ENCODE measurements at places on chromosomes 13 and 19.

DNA sequence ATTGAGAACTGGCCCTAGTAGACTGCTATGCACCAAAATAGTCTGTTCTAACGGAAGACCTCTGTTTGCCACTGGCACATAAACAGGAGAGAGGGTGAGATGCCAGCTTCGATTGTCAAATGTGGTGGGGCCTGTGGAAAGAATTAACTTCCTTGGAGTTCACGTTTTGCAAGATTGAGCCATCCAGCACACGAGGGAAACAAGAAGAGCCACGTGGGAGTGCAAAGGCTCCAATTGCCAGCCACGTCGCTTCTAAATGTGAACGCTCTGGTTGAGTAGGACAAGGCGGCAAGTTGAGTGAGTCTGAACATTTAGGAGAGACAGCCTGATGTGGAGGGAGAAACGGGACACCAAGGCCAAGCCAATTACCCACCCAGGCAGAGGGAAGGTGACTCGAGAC lies 409.1 kb downstream of the FGF9 start:
- no peak for DNase-seq

DNA sequence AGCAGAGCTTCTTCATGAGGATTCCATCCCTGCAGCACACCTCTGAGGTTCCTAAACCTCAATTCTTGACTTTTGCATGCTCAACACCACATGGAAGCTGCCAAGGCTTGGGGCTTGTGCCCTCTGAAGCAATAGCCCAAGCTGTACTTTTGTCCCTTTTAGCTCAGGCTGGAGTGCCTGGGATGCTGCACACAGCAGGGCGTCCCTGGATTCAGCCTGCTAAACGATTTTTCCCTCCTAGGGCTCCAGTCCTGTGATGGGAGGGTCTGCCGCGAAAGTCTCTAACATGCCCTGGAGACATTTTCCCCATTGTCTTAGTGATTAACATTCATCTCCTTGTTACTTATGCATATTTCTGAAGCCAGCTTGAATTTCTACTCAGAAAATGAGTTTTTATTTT lies 98.3 kb downstream of the SLITRK5 start:
- no peak for DNase-seq

DNA sequence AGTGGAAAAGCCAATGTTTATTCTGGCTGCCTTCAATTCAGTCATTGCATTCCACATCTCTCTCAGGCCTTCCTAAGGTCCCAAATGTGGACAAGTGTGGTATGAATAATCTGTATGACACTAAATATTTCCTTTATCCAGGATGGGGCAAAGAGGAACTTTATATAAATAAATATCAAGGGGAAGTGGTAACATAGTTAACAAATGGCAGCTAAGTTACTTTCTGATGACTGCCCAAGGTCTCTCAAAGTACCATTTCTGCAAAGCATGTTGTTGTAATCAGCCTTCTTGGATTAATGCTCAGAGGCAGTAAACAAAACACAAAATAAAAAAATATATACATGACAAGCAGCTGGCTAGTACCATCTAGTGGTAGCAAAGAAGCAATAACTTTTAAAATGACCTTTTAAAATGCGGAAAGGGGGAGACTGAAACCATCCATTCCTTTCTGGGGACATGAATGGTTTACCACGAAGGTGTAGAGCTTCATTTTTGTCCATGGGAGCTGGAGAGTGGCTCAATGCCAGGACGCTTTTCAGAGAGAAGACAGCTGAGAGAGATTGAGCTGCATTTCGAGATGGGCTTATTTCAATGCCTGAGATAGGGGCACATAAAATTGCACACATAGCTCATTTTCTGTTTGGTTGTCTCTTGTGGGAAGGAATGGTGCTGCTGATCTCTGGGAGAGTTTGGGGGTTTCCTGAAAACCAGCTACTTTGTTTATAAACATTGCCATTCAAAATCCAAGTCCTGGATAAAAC lies 259.2 kb downstream of the RFC3 start:
- no peak for DNase-seq

DNA sequence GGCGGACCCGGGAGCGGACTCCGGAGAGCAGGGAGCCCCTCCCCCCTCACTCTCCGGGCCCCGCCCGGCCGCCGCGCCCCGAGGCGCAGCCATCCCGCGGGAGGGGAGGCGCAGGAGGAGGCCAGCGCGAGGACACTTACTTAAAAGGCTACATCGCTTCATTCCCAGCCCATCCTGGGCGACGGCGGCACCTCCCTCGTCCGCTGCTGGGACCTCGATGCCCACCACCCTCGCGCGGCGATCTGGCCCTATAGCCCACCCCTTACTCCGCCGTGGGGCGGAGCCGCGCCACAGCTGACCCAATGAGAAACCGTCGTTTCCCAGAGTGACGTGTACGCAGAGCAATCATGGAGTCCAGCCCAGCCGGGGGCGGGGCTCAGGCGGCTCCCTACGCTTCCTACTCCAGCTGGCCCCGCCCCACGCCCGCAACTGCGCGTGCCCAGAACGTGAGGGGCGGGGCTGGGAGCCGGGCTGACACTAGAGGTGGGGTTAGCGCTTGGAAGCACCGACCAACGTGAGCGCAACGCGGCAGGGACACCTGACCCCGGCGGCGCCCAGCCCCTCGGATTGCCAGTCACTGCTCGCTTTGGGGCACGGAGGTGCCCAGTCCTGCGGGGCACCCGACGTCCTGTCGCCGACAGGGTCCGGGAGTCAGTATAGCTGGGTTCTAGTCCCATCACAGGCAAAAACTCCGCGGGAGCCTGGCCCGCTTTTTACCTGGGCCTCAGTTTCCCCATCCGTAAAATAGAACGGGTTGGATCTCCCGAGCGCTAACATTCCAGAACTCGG lies at the start of gene ANKRD27:
Gene ANKRD27 (minus strand): TSS at position 250 of the 789 bp plus-strand sequence. CDS start 16,165 bp downstream, outside the sequence.
- peak; percentile 97 for DNase-seq

- no peak for DNase-seq
Observed at GRCh38 chr13:100818711-100819110, 144.1 kb upstream of the TMTC4 start.
